HAP-1 (cell line): ENCODE measurements at places on chromosomes 3 and 15.

- no peak for DNase-seq
Measured at GRCh38 chr3:149992416-149993058, 21.8 kb upstream of the PFN2 start.

DNA sequence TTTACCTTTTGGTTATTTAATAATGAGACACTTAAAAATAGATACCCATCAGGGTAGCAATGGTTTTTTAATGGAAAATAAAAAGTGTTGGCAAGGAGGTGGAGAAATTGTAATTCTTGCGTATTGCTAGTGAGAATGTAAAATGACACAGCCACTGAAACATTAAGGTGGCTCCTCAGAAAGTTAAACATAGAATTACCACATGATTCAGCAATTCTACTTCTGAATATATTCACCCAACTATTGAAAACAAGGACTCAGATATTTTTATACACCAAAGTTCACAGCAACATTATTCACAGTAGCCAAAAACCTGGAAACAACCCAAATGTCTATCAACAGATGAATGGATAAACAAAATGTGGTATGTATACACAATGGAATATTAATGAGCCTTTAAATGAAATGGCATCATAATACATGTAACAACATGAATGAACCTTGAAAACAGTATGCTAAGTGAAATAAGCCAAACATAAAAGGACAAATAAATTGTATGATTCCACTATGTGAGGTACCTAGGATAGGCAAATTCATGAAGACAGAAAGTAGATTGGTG is 163.5 kb downstream of the IMPG2 start:
- no peak for DNase-seq

- no peak for DNase-seq
Measured at GRCh38 chr3:185778821-185779220, 46.0 kb downstream of the IGF2BP2 start.

DNA sequence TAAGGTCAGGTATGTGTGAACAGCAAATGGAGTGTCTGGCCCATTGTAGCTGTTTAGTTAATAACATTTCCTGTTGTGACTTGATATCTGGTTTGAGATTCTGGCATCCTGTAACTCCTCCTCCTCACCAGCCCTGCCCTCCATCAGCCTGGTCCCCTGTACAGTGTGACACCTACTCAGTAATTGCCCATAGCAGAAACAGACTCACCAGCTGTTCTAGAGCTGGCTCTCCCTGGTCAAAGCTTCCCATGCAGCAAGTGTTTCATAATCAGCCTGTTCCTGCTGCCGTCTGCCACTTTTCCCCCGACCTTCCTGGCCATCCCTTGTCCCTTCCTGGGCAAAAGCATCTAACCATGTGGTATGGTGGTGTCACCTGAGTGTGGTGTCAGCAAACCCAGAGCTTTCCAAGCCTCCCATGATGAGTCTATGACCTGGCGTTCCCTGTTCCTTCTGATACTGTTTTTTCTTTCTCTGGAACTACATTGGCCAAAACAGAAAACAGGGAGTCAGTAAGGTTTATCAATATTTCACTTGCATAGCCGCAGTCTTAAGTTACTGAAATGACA is 55.4 kb downstream of the B3GALNT1 start:
- no peak for DNase-seq

DNA sequence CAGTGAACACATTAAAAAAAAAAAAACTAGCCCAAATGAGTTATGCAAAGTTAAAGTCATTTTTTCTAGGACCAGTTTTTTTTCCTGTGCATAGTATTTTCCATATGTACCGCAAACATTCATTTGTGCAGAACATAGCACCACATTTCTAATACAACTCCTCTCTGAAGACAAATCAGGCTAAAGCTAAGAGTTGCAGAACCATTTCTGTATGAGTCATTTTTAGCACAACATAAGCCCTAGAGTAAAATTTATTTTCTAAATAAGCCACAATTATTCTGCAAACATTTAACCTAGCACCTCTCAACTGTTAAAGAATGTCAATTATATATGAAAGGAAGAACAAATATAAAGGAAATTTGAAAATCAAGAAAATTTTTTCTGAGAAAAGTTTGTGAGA is 375.8 kb downstream of the TIGIT start:
- no peak for DNase-seq

DNA sequence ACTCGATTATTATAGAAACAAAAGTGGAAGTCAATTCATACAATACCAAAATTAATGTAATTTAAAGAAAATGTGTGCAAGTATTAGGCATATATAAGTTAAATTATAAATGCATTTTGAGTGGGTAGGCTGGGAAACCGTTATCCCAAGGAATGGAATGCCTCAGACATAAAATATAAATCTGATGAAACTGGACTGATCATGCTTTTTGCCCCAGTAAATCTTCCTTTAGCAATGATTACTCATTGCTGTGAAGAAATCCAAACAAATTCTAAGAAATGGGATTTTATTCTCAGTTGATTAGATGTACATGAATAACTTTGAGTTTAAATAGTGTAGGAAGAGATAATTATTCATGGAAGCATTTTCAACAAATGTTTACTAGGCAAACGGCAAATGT is 185.5 kb upstream of the KCNMB2 start:
- no peak for DNase-seq

GRCh38 chr3:149933858-149934257 is 36.8 kb downstream of the PFN2 start:
- DNase-seq: no peak

DNA sequence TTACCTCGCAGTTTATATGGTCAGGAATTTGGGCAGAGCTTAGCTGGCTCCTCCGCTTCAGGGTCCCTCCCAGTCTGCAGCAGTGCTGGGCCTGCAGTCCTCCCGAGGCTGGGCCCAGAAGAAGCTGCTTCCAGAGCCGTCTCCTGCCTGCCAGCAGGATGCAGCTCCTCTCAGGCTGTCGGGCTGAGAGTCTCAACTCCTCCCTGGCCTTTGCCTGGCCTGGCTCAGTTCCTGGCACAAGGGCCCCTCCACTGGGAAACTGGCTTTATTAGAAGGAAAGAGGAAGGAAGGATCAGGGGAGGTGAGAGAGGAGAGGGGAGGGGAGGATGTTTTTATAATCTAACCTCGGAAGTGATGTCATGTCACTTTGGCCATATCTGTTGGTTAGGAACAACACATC is 72.8 kb downstream of the GABRG3 start:
- DNase-seq: no peak

GRCh38 chr15:61702224-61703020 is 357.8 kb downstream of the VPS13C start:
- DNase-seq: no peak

DNA sequence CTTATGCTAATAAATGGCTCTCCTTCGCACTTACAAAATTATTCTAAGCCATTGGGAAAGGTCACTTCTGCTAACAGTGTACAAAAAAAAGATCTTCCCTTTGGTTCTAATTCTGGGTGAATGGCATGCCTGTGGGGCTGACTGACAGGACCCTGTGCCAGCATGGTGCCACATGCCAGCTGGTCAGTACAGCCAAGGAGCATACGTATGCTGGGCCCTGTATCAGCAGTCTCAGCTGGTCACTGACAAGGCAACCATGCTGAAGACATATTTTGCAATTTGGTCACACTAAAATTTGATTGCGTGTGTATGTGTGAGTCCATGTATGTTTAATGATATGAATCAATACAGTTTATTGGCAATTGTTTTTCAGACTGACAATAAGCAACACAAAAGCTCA is 246.1 kb downstream of the TBL1XR1 start:
- no peak for DNase-seq

DNA sequence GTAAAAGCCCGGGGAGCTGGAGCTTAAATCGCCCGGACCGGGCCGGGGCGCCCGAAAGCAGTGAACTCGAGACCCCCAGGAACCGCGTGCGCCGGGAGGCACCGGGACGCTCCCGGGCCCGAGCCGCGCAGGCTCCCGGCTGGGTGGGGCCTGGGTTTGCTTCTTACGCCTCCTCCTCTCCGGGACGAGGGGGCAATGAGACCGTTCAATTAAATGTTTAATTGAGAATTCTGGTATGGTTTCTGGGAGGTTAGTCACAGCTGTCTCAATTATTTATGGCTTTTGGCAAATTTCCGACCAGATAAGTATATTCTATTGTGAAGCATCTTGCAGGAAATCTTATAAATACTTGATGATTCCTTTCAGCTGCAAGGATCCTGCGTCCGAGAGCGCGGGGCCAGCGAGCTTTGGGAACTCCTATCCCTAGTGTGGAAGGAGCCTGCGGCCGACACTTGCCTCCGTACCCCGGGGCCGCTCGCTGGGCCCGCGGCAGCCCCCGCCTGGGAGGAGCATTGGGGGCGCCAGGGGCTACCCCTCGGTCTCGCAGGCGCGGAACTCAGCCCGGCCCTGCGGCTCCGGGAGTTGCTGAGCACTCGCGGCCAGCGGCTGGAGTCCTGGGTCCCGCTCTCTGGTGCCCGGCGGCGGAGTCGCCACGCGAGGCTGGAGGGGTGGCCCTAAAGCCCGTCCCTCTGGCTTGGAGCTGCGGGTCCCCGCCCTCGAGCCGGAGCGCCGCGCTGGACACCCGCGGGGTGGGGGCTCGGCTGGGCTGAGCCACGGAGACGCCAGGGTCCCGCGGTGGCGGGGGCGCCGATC is 10.3 kb downstream of the ISL2 start:
- no peak for DNase-seq

GRCh38 chr3:140540262-140540661 is 137.6 kb upstream of the TRIM42 start:
- no peak for DNase-seq

DNA sequence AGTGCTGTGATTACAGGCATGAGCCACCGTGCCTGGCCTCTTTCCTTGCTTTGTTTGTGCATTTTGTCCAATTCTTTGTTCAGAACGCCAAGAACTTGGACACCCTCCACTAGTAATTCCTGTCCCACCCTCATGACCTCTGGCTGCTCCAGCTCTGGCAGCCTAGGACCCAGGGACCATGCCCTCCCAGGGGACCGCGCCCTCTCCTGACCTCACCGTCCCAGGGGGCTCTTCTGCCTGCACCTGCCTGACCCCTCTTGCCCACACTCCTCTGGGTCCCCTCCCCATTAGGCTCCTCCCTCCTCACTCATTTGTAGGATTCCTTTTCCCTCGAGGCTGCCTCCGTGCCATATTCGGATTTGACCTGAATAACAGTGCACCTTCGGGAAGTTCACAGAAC is 41.1 kb downstream of the FSD2 start:
- no peak for DNase-seq

- no peak for DNase-seq
Measured at GRCh38 chr15:72172796-72173195, 24.8 kb downstream of the GRAMD2A start.

GRCh38 chr3:140007081-140007480 is 72.1 kb downstream of the CLSTN2 start:
- DNase-seq: no peak

- no peak for DNase-seq
Measured at GRCh38 chr3:53079147-53079546, 33.3 kb upstream of the SFMBT1 start.

DNA sequence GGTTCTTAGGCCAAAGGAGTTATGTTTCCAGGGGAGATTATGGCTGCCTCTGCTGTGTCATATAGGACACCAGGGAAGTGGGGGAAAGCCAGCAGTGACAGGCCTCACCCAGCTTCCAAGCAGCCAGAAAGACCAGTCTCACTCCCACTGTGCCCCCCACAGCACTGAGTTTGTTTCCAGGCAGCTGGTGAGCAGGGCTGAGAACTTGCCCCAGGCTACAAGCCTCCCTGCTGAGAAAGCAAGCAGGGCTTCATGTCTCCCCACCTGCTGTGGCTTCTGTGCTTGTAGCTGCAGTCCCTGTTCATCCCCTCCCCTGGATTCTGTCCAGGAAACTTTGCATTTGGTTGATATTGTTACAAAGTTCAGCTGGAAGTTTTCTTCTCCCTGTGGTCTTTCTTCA is 376.3 kb downstream of the PDCD6IP start:
- no peak for DNase-seq

- no peak for DNase-seq
Measured at GRCh38 chr3:111797171-111797615, 61.9 kb upstream of the PHLDB2 start.

- no peak for DNase-seq
Measured at GRCh38 chr3:60594025-60594424, 657.2 kb downstream of the FHIT start.

- no peak for DNase-seq
Measured at GRCh38 chr3:195899701-195900435, 8.5 kb downstream of the TNK2 start.

DNA sequence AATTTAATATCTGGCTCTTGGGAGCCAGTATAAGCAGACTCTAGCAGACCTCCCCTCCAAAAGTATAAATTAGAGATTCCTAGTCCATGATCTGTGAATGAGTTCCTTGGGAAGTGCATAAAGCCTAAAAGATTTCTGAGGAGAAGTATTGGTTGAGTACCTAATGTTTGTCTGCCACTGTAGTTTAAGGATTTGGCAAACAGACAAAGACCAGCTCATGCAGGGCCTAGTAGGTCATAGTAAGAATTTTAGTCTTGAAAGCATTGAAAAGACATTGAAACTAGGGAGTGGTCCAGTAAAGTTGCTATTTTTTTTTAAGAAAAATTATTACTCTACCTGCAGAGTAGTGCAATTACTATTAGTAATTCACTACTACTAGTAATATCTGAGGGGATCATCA is 67.5 kb downstream of the SPRED1 start:
- DNase-seq: no peak

DNA sequence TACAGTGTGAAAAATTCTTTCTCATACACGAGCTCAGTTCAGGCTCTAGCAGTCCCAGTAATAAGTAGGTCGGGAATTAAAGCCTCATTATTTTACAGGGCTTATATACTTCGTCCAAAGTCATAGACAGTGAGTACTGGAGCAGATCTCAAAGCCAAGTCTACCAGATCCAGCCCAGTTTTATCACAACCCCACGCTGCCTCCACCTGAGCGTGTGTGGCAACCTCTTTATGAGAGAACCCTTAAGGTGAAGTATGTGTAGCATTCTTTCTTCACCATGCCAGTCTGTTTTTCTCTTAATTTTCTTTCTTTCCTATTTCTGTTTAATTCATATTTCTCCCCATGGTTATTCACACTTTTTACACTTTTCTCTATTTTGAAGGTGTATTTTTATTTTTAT is 574.6 kb upstream of the ARPP21 start:
- DNase-seq: no peak

- DNase-seq: no peak
Measured at GRCh38 chr3:26799679-26800317, 177.2 kb downstream of the LRRC3B start.

GRCh38 chr3:108404368-108404767 is 106.0 kb downstream of the MYH15 start:
- DNase-seq: no peak

- no peak for DNase-seq
Measured at GRCh38 chr3:133627789-133628188, 34.0 kb downstream of the TOPBP1 start.

GRCh38 chr3:51637941-51638471 is 33.0 kb upstream of the TEX264 start:
- peak; percentile 61 for DNase-seq

- no peak for DNase-seq
Measured at GRCh38 chr3:139284221-139284620, 59.6 kb upstream of the MRPS22 start.

GRCh38 chr15:99305761-99306505 is 54.7 kb downstream of the LRRC28 start:
- peak; percentile 90 for DNase-seq

- DNase-seq: peak; percentile 79
Measured at GRCh38 chr15:63048776-63049665, 6.5 kb downstream of the TPM1 start.
